ENCODE measurements at places on chromosomes 13 and 19. TPM values are rescaled to one million over a fixed set of nuclear protein-coding genes. Genes with fewer than 3 reads are reported as not detected.
A peak's percentile ranks its signal among the peaks of the same experiment; 100 is the strongest.

DNA sequence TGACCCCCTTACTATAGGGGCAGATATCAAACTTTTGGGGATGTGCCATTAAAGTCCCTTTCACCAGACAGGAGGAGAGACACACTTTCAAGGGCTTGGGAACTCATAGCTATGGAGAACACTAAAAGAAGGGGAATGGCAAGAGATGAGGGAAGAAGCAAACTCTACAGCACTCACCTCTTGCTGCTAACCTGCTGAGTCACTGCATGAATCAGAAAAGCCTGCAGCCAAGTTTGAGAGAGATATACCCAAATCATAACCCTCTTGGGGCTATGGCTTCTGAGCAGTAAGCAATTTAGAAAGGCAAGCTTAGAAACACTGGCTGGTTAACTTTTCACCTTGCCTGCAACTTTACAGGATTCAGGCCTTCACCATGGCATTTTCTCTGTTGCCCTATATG, 1028.0 kb downstream of the UQCRFS1 start:
- DNase-seq, result no peak

GRCh38 chr13:26964278-26965250, 204.0 kb upstream of the GPR12 start:
- DNase-seq, result no peak

DNA sequence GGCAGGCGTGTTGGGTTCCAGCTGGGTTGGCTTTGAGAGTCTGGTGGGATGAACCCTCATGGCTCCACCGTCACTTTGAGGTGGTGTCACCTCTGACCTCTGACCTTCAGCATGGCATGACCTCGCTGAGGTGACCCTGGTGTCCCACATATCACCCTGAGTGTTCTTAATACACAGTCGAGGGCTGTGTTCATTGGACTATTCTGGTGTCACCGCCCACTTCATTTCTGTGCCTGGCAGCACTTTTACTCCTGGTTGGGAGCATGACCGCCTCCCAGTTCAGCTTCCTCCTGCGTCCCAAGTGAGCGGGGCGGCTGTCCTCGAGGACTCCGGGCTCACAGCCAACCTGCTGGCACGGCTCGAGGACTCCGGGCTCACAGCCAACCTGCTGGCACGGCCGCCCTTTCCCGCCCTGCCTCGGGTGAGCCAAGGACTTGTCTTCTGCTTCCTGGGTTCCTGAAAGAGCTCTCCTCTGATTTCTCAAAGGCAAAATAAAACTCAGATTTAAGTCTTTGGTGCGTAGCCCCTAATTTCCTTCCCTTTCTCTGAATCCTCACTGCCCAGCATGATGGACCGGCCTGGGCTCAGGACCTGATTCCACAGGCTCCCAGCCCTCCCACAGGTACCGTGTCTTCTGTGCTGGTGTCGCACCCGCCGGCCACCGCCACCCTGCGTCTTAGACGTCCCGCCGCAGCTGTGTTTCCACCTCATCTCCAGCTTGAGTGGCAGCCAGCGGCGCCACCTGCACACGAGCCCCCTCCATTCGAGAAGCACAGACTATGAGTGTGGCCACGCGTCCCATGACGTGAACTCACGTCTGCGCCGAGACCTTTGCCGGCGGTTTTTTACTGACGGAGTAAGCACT, 10.4 kb downstream of the ATP4B start:
- no peak for DNase-seq

- DNase-seq, result peak; percentile 9
These were observed 567 bp downstream of the EFNB2 start for GRCh38 chr13:106534639-106535551.

DNA sequence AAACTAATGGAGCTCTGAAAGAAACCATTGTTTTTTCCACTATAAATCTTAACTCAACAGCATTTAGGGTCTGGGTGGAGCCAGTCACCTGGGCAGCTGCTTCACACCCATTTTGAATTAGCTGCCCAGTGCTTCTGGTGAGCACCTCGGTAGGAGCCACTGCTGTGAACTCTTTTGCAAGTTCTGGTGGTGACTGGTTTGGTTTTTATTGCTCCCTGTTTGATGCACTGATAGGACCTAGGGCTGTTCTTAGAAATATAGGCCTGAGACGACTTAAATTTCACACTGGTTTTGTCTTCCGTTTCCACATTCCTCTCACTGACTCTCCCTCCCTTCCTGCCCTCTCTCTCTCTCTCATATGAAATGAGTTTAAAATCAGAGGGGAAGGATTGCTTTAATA, 103.9 kb downstream of the GGACT start:
- no peak for DNase-seq

DNA sequence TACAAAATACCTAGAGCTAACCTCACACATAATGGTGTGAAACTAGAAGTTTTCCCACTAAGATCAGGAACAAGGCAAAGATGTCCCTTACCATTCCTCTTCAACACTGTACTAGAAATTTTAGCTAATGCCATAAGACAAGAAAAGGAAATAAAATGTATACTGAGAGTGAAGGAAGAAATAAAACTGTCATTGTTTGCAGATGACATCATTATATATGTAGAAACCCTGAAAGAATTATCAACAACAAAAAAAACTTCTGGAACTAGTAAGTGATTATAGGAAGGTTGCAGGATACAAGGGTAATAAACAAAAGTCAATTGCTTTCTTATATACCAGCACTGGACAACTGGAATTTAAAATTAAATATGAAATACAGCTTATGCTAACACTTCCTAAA, 93.7 kb downstream of the TNFSF11 start:
- no peak for DNase-seq

Gene LAIR1
- total RNA-seq, result 6.1 TPM

Gene NMRK2
- total RNA-seq, result not detected

Gene KLC3
- total RNA-seq, result not detected

Gene PSG6
- not detected for total RNA-seq

Gene KRTDAP
- not detected for total RNA-seq

Gene MEIOSIN
- not detected for total RNA-seq

All from activated T-cell treated with anti-CD3 and anti-CD28 coated beads, Interleukin-2, amount 50 U/mL, for 4 hours (primary cell).